ENCODE measurements at places on chromosomes 11 and 22. TPM values are rescaled to one million over a fixed set of nuclear protein-coding genes. Genes with fewer than 3 reads are reported as not detected.
A peak's percentile ranks its signal among the peaks of the same experiment; 100 is the strongest.

The CUL5 gene
- 19.9 TPM for total RNA-seq

- peak; percentile 67 for DNase-seq
Observed at GRCh38 chr11:130827451-130828377, 88.6 kb downstream of the SNX19 start.

GRCh38 chr11:80593648-80594374, 1153.0 kb upstream of the TENM4 start:
- peak; percentile 49 for DNase-seq

The KRTAP5-11 gene
- total RNA-seq = not detected

The TRAPPC4 gene
- 104 TPM for total RNA-seq

GRCh38 chr22:27677905-27678458, 123.6 kb downstream of the MN1 start:
- no peak for DNase-seq

GRCh38 chr11:96150609-96151008, 192.4 kb downstream of the MAML2 start:
- peak; percentile 31 for DNase-seq

The OR8G1 gene
- not detected for total RNA-seq

The SLC22A25 gene
- not detected for total RNA-seq

- DNase-seq = no peak
Observed at GRCh38 chr22:23888615-23889401, 5.4 kb upstream of the MIF start.
